ENCODE measurements at places on chromosomes 6 and 20. TPM values are rescaled to one million over a fixed set of nuclear protein-coding genes. Genes with fewer than 3 reads are reported as not detected.

The SEL1L2 gene
- not detected for total RNA-seq

- DNase-seq, result no peak
- H3K4me3 ChIP-seq, result no peak overlapping the region
- no peaks in the 10 kb centered on the region for H3K4me1 ChIP-seq
- no peak overlapping the region for H3K27ac ChIP-seq
Measured at GRCh38 chr20:52201395-52201794, 9.8 kb upstream of the ZFP64 start.

DNA sequence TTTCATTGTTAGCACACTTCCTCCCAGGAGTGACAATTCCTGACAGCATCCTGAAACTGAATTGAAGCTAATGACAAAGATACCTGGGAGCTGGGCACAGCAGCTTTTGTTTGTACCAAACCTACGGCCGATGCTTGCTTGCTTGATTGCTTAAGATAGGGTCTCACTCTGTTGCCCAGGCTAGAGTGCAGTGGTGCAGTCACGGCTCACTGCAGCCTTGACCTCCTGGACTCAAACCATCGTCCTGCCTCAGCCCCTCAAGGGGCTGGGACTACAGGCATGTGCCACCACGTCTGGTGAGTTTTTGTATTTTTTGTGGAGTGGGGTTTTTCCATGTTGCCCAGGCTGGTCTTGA lies 84.7 kb upstream of the SCP2D1 start:
- H3K4me1 ChIP-seq, result no peaks in the 10 kb centered on the region
- H3K36me3 ChIP-seq, result no peaks in the 10 kb centered on the region
- H3K27me3 ChIP-seq, result no peaks in the 10 kb centered on the region
- DNase-seq, result no peak
- no peak overlapping the region for H3K4me3 ChIP-seq

- peak; percentile 90 for DNase-seq
- no peaks in the 10 kb centered on the region for H3K27me3 ChIP-seq
- H3K4me3 ChIP-seq, result peak overlapping the region; percentile 98
Measured at GRCh38 chr6:159969921-159970320, 1.0 kb downstream of the IGF2R start.

The GGTLC1 gene
- 4.2 TPM for total RNA-seq

DNA sequence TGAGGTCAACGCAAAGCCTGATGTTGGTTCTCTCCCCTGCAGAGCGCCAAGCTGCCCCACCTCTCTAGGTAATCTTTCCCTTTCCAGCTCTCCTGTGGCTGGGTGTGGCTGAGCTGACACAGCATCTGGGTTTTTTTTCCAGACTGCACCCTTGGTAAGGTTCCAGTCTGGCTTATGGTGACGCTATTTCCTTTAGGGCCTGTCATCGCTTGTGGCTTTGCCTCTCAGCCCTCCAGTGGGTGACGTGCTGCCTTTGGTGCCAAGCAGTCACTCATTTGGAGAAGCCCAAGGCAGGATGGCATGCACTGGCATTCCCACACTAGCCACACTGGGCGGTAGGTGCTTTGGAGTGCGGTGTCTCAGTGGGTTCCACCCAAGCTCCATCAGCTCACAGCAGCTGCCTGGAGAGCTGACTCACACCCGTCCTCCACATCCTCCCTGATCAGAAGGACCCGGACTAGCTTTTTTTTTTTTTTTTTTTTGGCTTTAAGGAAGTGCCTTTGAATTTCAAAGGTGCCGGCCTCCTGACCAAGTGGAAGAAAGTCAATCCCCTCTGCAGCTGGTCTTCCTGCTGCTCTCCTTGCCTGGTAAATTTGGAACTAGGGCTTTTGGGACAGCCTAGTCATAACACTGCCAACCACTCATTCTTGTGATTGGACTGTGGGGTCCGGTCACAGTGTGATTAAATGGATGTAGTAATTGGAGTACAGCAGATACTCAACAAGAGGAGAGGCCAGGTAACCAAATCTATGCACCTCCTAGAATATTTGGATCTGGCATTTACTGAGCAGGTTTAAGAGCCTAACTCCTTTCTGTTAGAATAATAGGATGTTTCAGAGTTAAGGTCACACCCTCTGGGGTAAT lies 153.6 kb downstream of the CD83 start:
- H3K4me1 ChIP-seq, result peaks cover 8% of the 10 kb centered on the region
- H3K4me3 ChIP-seq, result no peak overlapping the region
- H3K27ac ChIP-seq, result no peak overlapping the region
- H3K27me3 ChIP-seq, result no peaks in the 10 kb centered on the region

- no peaks in the 10 kb centered on the region for H3K4me1 ChIP-seq
- H3K36me3 ChIP-seq, result no peaks in the 10 kb centered on the region
- no peak overlapping the region for H3K4me3 ChIP-seq
- H3K27me3 ChIP-seq, result no peaks in the 10 kb centered on the region
Measured at GRCh38 chr6:2314641-2315040, 69.2 kb upstream of the GMDS start.

DNA sequence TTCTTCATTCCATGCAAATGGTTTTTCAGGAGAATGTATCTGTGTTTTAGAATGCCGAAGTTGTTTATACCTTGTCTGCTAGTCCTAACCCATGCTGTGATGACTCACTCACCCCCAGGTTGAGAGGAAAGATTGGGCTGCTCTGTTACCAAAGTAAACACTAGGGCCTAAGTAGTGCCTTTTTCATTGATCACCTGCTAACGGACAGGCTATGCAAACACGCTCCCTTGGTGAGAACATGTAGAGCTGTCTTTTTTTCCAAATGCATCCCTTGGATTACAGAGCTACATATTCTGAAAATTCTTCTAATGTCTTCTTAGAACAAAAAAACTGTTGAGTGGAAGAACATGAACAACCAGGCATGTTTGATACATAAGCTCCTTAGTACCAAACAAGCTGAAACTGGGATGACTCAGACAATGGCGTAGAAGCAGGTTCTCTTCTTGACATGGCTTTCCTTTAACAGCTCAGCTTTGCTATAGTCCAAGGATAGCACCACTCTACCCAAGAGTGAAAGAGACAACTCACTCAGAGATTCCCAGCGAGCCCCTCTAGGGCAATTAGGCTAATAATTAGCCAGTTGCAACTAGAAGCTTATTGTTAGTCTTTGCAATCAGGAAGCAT lies 20.5 kb downstream of the PERP start:
- no peaks in the 10 kb centered on the region for H3K27me3 ChIP-seq
- H3K27ac ChIP-seq, result no peak overlapping the region
- H3K4me1 ChIP-seq, result no peaks in the 10 kb centered on the region
- no peak overlapping the region for H3K4me3 ChIP-seq
- DNase-seq, result no peak

Data from lung (tissue), 17 donors.